Stimulated activated naive CD4-positive, alpha-beta T cell (primary cell): ENCODE measurements at places on chromosomes 5 and 9.

DNA sequence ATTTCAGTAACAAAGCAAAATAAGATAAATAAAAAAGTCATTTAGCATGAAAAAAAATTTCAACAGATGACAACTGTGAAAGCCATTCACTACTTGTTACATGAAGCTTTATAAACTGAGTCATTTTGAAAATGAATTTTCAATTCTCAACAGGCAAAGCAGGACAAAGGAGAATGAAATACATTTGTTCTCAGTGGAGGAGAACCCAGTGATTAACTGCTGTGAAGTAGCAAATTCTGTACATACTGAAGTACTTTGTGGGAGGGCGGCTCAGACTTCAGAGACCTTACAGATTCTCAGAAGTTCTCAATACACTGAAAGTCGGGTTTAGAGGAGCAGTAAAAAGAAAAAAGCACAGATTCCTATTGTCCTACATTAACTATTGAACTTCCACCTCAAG, 21.7 kb downstream of the SKIC3 start:
- no peak for DNase-seq

- no peak for DNase-seq
Measured at GRCh38 chr9:101232405-101232977, 152.3 kb downstream of the BAAT start.

GRCh38 chr9:36946653-36947052, 87.4 kb downstream of the PAX5 start:
- no peak for DNase-seq

DNA sequence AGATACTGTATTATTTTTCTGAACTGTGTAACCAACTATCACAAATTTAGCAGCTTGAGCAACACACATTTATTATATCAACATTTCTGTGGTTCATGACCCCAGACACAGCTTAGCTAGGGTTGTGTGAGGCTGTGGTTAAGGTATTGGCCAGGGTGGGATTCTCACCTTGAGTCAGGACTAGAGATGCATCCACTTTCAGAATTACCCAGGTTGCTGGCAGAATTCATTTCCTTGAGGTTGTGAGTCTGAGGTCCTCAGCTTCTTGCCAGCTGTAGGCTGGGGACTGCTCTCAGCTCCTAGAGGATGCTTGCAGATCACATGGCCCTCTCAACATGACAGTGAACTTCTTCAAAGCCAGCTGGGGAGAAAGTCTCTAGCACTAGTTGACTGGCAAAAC, 122.5 kb upstream of the RASGRF2 start:
- no peak for DNase-seq

- no peak for DNase-seq
Measured at GRCh38 chr5:72301557-72301956, 18.5 kb downstream of the MRPS27 start.
